ENCODE measurements at places on chromosomes 12 and 14.
A peak's percentile ranks its signal among the peaks of the same experiment; 100 is the strongest.

DNA sequence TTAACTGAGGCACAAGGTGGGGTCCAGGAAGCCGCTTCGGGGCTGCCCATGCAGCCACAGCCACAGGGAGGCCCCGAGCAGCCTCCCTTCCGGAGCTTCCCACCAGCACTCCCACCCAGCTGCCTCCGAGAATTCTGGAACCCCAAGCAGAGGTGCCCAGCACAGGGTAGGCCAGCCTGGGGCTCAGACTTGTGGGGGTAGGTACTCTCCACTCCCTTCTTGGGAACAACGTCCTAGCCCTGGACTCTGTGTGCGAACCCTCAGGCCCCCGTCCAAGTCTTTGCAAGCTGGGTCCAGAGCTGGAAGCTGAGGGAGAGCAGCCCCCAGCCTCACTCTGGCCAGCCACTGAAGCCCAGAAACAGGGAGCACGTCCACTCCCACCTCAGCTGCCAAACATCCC, 16.1 kb downstream of the ITPK1 start:
- no peak for DNase-seq

GRCh38 chr14:71208702-71209357, 301.6 kb downstream of the PCNX1 start:
- no peak for DNase-seq

GRCh38 chr12:132451172-132451835, 38.6 kb upstream of the FBRSL1 start:
- DNase-seq: no peak

DNA sequence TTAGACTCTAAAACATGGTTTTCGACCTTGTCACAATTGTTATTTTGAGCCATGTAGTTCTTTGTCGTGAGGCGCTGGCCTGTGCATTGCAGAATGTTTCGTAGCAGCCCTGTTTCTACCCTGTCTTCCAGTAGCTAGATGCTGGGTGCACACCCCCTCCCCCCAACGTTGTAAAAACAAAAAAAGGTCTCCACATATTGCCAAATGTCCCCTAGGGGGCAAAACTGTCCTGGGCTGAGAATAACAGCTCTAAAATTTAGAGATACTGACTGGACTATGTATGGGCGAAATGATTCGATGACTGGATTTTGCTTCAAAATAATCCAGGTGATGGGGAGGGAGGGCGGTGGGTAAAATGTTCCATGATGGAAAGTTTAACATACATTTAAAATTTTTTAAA, 126.1 kb upstream of the FUT8 start:
- no peak for DNase-seq

GRCh38 chr12:95700316-95700785, 90.2 kb downstream of the NTN4 start:
- DNase-seq: peak; percentile 13

- DNase-seq: no peak
These were observed 72.9 kb upstream of the C14orf180 start for GRCh38 chr14:104506461-104507253.

DNA sequence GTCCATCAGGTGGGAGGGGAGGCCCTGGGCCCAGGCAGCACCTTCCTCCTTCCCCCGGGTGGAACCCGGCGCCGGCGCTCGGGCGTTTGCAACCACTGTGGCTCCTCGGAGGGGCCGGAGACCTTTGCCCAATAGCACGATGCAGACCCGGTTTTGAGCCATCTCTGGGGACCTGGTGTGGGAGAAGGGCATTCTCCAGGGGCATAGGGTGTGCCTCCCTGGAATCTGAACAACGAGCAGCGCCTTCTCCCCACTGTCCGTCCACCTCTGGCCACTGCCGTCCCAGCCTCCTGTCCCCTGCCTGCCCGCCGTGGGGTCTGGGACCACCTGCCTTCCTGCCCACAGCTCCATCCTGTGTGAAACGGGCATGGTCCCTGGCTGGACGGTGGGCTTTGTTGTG, 12.5 kb downstream of the ZFYVE21 start:
- DNase-seq: no peak

GRCh38 chr12:130878193-130879185, 6.6 kb downstream of the RAN start:
- DNase-seq: no peak
